ENCODE measurements at places on chromosomes 12 and 14.

- DNase-seq = no peak
Measured at GRCh38 chr12:26936559-26937442, 980 bp downstream of the INTS13 start.

DNA sequence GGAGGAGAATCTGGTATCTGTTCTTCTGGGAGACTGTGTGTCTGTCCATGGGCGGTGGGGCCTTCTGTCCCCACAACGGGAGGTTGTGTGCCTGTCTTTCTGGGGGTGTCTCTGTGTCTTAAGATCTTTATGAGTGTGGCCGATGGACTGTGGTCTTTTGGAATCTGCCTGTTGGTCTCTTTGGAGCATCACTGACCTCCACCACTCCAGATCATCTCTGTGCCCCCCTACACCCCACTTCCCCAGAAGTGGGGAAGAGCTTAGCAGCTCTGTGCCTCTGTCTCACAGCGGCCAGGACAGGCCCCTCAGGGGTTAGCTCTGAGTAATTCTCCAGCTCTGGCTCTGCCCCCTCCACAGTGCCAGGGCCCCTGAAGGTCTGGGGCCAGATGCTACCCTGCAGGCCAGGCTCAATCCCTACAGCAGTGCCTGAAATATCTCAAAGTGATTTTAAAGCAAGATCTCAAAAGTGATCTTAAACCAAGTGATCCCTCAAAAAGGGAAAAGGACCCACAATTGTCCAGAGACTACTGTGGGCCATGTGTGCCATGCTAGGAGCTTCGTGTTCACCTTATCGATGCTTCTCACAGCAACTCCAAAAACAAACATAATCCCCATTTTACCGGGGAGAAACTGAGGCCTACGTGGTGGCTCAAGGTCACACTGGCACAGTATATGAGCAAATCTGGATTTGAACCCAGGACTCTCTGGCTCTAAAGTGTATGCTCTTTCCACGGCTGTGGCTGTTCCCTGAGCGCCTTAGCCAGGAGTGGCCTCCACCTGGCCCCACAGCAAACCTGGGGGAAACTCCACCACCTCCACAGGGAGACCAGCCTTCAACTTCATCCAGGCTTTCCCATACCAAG lies 26.0 kb upstream of the KRT78 start:
- DNase-seq = no peak

GRCh38 chr12:3229577-3229976 lies 152.4 kb downstream of the TSPAN9 start:
- no peak for DNase-seq

GRCh38 chr14:22656945-22657731 lies 13.0 kb upstream of the OR6J1 start:
- DNase-seq = no peak

DNA sequence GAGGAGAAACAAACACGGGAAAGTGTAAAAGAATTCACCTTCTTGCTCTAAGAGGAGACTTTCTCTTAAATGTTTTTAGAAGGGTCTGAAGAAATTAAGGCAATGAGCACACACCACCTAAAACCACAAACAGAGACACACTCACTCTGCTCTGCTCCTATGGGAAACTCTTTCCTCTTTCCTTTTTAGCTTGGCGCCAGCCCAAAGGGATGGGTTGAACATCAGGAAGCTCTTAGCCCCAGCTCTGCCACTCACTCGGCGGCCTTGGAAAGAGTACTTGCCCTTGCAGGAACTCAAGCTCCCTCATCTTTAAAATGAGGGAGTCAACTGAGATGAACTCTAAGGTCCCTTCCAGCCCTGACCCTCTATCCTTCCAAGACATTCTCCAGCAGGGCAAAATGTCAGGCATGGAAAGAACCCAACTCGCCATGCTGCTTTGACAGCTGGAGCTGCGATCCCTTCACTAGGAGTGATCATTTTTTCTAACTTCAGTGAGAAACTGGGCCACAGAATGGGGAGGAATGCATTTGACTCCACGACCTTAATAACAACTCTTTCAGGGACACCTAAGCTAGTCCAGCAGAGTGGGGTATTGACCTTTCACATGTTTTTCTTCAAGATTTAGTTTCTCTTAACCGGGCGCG lies 980 bp upstream of the RNASE8 start:
- no peak for DNase-seq

GRCh38 chr14:91872517-91873470 lies 5.5 kb upstream of the TC2N start:
- peak; percentile 65 for DNase-seq

- no peak for DNase-seq
Measured at GRCh38 chr12:118922405-118922804, 58.9 kb upstream of the SRRM4 start.

DNA sequence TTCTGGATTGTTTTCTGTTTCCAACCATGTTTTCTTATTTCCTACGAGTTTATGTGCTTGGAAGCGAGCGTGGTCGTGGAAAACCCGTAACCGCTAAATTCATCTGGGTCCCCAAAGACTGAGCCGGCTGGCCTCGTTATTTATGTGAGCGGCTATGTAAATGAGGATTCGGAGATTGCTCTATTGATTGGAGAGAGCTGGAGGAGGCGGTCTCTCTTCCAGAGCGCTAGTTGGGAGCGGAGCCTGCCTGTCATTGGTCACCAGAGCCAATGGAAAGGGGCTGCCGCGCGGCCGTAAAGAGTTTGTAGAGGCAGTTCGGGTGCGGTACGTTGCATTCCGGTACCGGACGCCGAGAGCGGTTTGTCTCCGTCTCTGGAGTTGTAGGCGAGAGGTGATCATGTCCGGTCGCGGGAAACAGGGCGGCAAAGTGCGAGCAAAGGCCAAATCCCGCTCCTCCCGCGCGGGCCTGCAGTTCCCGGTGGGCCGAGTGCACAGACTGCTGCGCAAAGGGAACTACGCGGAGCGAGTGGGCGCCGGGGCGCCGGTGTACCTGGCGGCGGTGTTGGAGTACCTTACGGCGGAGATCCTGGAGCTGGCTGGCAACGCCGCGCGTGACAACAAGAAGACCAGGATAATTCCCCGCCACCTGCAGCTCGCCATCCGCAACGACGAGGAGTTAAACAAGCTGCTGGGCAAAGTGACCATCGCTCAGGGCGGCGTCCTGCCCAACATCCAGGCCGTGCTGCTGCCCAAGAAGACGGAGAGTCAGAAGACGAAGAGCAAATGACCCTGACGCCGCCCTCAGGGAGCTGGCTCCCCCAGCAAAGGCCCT lies 29.0 kb downstream of the WBP11 start:
- DNase-seq = peak; percentile 90

GRCh38 chr12:21559855-21560569 lies 33.9 kb downstream of the SPX start:
- DNase-seq = no peak

DNA sequence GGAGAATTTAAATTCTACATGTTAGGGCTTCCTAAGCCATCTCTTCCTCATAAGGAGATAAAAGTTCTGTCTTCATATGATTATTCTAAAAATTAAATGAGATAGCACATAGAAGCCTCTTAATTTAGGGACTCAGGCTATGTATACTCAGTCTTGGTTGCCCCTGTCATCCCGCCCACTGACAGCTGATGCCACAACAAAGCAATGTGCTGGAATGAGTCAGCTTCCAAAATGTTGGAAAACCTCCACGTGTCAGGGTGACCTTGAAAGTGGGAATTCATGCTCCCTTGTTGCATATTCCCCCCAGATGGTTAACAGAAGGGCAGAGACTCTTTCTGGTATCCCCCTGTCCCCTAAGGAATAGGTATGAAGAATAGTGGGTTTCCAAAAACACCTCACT lies 238.0 kb upstream of the DDHD1 start:
- no peak for DNase-seq

DNA sequence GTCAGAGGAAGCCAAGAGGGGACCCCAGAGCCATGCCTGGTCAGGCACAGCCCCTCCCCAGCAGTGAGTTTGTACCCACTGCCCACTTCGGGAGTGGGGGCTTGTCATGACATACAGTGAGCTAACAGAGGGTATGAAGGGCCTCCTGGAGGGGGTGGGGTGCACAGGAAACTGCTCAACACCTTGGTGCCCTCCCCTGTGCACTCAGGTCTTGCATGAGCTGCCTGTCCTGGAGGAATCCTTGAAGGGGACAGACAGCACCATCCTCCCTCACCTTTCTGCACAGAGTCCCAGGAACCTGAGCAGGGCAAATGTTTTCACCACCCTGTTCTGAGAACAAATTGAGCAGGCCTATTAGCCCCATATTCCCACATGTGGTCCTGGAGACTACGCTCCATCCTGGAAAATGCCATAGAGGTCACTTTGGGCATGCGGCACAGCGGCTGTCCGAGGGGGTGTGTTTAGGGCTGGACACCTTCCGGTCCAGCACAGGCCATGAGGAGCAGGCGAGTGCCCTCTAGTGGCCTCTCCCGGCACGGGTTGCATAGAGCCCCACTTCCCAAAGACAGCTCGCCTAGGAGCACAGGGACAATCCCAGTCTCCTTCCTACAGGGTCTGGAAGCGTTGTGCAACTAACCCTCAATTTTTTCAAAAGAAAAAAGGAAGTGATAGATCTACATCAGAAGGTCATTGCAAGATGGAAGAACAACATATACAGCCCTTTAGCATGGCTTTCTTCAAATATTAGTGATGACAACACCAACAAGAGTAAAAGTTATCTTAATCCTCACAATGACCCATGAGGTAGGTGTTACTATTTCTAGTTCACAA lies 31.9 kb upstream of the ZFP36L1 start:
- DNase-seq = peak; percentile 37

DNA sequence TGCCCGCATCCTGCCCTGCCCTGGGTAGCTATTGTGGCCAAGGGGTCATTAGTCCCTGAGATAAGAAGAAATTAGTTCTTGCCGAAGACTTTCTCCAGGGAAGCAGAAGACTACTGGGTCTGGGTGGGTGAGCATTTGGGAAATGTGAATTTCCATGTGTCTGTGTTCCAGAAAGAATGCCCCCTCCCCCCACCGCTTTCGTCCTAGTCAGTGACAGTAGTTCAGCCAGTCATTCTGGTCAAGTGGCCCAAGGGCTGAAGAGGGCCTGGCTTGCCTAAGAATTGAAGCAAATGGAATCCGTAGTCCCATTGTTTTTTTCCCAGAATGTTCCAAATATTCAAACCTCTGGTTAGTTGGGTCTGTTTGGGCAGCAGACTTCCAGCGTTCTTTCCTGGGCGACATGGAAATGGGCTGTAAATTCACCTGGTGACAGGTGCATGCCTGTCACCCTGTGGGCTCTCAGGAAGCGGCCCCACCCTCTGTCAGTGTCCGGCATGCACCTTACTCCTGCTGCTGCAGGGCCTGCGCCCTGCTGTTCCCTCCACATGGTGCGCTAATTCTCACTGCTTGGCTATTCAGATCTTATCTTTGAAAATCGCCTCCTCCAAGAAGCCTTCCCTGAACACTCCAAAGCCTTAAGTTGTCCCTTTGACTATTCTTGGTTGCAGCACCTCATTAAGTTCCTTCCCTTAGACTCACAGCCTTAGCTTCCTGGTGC lies 1.4 kb upstream of the RFLNA start:
- no peak for DNase-seq

- DNase-seq = no peak
Measured at GRCh38 chr12:81080431-81080983, 2.6 kb downstream of the ACSS3 start.

DNA sequence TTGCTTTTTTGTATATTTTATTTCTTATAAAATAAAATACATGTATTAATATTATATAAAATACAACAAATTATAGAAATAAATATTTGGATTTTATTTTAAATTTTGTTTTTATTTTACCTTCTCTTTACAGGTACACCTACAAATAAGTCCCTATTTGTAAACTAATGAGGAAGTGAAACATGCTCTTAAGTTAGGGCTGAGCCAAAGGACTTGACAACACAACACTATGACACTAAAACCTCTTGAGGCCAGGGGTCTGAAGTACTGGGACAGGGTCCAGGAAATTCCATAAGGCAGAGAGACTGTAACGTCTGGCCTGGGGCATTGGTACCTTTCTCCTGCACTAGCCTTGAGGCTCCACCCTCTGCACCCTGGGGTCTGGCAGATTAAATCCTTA lies 293.2 kb downstream of the FOXN3 start:
- DNase-seq = no peak

DNA sequence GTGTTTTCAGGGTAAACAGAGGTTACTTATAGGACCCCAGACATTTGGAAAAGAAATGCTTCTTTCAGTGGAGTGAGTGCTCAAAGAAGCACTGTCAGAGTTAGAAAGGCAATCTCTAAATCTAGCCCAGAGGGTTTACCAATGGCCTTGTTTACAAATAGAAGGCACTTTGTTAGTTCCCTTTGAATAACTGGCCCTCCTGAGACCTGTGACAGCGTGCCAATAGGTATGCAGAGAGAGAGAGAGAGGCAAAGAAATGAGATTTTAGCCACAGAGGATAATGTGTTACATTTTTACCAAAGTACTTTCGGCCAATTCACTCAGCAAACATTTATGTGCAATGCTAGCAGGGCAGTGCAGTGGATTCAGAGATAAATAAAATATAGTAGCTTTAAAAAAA lies 41.9 kb downstream of the TPH2 start:
- DNase-seq = no peak

- no peak for DNase-seq
Measured at GRCh38 chr12:111438481-111438880, 32.8 kb downstream of the SH2B3 start.

DNA sequence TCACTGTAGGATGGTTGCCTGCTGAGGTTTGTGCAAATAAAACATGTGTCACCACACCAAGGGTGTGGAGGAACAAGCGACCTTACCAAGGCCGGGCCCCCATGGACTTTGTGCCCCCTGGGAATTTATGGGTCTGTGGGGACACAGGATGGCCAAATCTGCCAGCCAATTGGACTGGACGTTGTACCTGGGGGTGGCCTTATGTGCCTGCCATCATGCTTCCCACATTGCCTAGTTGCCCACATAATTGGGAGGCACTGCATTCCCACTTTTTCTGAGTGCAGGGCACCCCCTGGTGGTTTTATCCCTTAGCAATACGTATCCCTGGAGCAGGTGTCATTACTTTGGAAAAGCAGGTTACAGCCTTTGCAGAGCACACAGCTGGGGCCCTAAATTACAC lies 92.6 kb upstream of the TMPO start:
- no peak for DNase-seq

DNA sequence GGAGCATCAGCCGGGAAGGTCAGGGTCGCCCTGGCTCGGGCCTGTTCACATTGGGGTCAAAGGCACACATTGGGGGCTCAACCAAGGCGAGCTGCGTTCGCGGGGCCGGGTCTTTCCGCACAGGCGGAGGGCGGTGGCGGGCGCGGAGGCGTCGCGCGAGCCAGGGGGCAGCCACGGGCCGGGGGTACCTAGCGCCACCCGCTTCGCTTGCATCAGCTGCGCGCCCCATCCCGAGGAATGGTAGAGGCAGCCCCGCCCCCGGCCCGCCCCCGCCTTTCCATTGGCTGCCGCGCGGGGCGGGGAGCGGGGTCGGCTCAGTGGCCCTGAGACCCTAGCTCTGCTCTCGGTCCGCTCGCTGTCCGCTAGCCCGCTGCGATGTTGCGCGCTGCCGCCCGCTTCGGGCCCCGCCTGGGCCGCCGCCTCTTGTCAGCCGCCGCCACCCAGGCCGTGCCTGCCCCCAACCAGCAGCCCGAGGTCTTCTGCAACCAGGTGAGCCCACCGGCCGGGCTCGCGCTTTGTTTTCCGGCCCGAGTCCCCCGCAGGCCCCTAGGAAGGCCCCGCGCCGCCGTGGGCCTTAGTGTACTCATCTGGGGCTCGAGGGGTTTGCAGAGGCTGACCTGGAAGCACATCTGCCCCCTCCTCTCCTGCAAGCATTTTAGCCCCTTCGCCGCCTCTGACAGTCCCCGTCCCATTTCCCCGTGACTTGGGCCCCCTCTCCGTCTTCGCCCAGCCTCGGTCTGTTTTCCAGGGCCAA lies at the start of gene ALDH2:
Gene ALDH2, plus strand, starts transcription at position 326 of the 754 bp plus-strand sequence. Its CDS starts 50 bp downstream, at position 376.
- DNase-seq = no peak
